ENCODE measurements at places on chromosomes 6 and 20. TPM values are rescaled to one million over a fixed set of nuclear protein-coding genes. Genes with fewer than 3 reads are reported as not detected.

Gene SULF2
- polyA plus RNA-seq, result 13.8 TPM

GRCh38 chr6:24982231-24982630, 46.5 kb upstream of the RIPOR2 start:
- no peak for DNase-seq

GRCh38 chr6:129599467-129599866, 110.5 kb downstream of the ARHGAP18 start:
- no peak for DNase-seq

DNA sequence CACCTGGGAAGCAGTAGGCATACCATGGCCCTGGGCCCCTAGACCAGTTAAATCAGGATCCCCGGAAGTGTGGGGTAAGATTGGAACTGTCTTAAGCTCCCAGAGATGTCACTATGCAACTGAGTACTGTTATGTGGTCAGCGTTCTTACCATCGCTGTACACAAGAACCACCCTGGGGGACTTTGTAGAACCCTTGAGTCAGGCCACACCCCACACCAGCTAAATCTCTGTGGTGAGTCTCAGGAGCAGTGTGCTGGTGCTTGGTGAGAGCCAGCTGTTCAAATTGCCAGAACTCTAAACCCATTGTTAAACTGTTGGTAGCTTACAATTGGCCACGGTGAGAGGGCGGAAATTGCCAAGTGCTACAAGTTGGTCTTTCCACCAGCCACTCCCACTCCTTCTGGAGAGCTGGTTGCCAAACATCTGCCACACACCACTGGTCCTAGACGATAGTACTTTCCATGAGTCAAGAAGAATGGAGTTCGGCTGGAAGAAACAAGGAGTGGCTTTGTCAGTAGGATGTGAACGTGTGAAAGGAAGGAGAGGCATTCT, 80.5 kb upstream of the SYNDIG1 start:
- no peak for DNase-seq

Gene GPR63
- polyA plus RNA-seq, result 3.1 TPM

Gene ERVFRD-1
- 0.09 TPM for polyA plus RNA-seq

- DNase-seq, result peak; percentile 29
Measured at GRCh38 chr6:42200035-42200434, 5.3 kb upstream of the GUCA1B start.

- DNase-seq, result no peak
Measured at GRCh38 chr6:90541221-90541620, 45.7 kb downstream of the MAP3K7 start.

- no peak for DNase-seq
Measured at GRCh38 chr6:63259153-63259552, 47.9 kb downstream of the FKBP1C start.

Measured in left lung (tissue), 14 donors.